ENCODE measurements at places on chromosomes 2 and 18. TPM values are rescaled to one million over a fixed set of nuclear protein-coding genes. Genes with fewer than 3 reads are reported as not detected.

The EVA1A gene
- total RNA-seq, result not detected

The FZD7 gene
- total RNA-seq, result 32.5 TPM

The ARHGAP15 gene
- 1.4 TPM for total RNA-seq

The CCBE1 gene
- 0.32 TPM for total RNA-seq

The NOL4 gene
- total RNA-seq, result not detected

The NYAP2 gene
- total RNA-seq, result not detected

The REEP1 gene
- total RNA-seq, result 6.4 TPM

The RESP18 gene
- not detected for total RNA-seq

The RGPD3 gene
- total RNA-seq, result 0.75 TPM

The PTPN4 gene
- total RNA-seq, result 35.9 TPM

The PMS1 gene
- total RNA-seq, result 8.7 TPM

The SERPINB11 gene
- not detected for total RNA-seq

The POTEF gene
- total RNA-seq, result not detected

All from ascending aorta (tissue), 2 donors.